Left lung (tissue), 14 donors: ENCODE measurements at places on chromosomes 5 and 9. TPM values are rescaled to one million over a fixed set of nuclear protein-coding genes. Genes with fewer than 3 reads are reported as not detected.

DNA sequence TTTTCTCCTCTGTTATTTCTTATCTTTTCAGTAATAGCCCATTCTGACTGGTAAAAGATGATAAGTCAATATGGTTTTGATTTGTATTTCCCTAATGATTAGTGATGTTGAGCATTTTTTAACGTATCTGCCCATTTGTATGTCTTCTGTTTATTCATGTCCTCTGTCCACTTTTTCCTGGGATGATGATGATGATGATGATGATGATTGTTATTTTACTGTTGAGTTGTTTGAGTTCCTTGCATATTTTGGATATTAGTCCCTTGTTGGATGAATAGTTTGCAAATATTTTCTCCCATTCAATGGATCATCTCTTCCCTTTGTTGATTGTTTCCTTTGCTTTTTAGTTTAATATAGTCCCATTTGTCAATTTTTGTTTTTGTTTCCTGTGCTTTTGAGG lies 27.0 kb downstream of the UTP15 start:
- H3K27me3 ChIP-seq = no peaks in the 10 kb centered on the region
- DNase-seq = no peak
- no peak overlapping the region for H3K27ac ChIP-seq

- H3K4me1 ChIP-seq = peaks cover 39% of the 10 kb centered on the region
- H3K4me3 ChIP-seq = peak within 1 kb of the TSS; percentile 92
- H3K27ac ChIP-seq = peak within 1 kb of the TSS; percentile 89
- DNase-seq = peak; percentile 81
Measured at GRCh38 chr5:177303121-177303924, at the start of the genes PRELID1 and RAB24. Gene PRELID1, plus strand, starts transcription at chr5:177303799. Its CDS starts 187 bp downstream, at chr5:177303986. Gene RAB24, minus strand, starts transcription at chr5:177303719. Its CDS starts 431 bp downstream, at chr5:177303288.

DNA sequence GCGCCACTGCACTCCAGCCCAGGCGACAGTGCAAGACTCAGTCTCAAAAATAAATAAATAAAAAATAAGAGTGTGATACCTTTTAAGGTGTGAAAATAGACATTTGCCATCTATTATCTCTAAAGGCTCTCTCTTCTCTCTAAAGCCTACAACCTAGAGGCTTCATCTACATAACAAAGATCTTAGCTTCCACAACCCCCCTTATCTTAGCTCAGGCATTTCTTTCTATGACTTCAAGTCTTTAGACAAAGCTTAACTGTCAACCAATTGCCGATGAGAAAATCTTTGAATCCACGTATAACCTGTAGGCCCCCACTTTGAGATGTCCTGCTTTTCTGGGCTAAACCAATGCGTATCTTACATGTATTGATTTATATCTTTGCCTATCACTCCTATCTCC lies 64.9 kb upstream of the ADAMTS19 start:
- no peak overlapping the region for H3K27ac ChIP-seq
- no peaks in the 10 kb centered on the region for H3K36me3 ChIP-seq
- no peak for DNase-seq

- no peaks in the 10 kb centered on the region for H3K36me3 ChIP-seq
- H3K27ac ChIP-seq = no peak overlapping the region
- no peak for DNase-seq
- no peaks in the 10 kb centered on the region for H3K27me3 ChIP-seq
Measured at GRCh38 chr5:177447066-177447610, 524 bp downstream of the PRR7 start.

The NOTCH1 gene
- 65.1 TPM for total RNA-seq

DNA sequence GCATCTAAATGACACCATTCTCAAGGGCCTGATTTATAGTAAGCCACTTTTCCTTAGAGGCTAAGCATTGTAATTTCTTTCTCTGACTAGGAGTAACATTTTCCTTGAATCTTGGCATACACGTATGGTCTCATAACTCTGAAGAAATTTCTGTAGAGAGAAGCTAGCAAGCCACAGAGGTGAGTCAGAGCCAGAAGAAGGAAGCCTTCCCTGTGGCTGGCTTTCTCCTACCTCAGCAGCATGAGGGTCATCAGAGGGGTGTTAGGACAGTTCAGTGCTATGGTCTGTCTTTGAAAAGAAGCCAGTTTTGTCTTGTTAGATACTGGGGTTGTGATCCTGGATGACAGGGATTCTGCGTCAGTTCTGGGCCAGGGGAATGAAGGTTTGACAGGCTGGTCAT lies 3.2 kb downstream of the SNX30 start:
- DNase-seq = no peak
- peaks cover 6% of the 10 kb centered on the region for H3K36me3 ChIP-seq
- peak overlapping the region; percentile 85 for H3K27ac ChIP-seq

The LECT2 gene
- total RNA-seq = not detected

The FGD3 gene
- total RNA-seq = 17.2 TPM
